ENCODE measurements at places on chromosomes 2 and 18. TPM values are rescaled to one million over a fixed set of nuclear protein-coding genes. Genes with fewer than 3 reads are reported as not detected.

- DNase-seq, result no peak
Measured at GRCh38 chr2:188734691-188735090, 239.5 kb upstream of the COL3A1 start.

DNA sequence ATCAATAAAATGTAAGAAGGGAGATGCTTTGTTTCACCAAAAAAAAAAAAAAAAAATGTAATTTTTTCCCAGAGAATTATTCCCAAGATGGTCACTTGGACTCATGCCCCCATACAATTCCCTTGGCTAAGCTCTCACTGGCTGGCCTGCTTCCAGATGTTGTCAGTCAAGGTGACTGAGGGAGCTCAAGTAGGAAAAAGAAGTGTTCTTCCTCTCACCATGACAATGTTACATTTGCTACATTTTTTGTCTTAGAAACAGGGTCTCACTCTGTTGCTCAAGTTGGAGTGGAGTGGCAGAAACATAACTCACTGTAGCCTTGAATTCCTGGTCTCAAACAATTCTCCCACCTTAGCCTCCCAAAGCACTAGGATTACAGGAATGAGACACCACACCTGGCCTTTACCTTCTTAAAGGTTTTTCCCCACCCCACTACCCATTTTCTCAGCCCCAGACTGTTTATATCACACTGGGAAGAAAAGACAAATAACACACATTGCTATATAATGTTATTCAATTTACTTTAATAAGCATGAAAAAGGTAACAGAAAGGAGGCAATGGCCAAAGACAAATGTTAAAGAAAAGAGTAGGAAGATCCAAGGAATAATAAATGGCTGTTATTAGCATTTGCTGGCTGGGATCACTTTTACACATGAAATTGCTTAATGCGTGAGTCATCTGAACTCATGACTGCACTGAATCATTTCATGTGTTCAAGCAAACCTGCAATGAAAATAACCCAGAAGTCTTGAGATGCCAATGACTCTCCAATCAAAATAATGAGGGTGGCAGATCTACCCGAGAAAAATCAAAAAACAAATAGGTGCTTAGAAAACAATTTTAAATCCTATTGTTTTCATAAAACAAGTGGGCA is 45.2 kb downstream of the ACVR1 start:
- no peak for DNase-seq

DNA sequence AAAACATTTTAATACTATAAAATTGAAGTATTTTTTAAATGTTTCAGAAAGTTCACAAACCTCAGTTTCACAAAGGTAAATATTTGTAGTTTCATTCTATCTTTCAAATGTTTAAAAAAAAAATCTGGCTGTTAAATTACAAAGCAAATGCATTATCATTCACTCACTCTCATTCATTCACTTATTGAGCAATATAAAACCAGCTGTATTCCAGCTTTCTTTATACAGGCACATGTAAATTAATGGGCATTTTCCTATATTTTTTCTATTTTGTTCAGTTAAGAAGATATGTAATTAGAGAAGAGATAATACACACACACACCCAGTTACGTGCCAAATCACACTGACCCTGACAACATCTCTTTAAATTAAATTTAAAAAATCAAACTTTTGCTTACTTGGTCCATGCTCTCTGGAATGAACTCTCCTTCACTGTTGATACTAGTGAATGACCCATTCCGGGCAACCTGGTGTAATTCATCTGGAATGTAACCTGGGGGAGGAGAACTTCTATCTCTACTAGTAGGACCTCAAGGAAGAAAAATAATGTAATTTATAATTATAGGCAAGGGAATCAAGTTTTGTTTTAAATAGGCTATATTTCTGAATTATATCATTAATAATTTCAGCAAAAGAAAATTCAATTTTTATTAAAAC is 32.5 kb upstream of the ERCC3 start:
- DNase-seq, result no peak

DNA sequence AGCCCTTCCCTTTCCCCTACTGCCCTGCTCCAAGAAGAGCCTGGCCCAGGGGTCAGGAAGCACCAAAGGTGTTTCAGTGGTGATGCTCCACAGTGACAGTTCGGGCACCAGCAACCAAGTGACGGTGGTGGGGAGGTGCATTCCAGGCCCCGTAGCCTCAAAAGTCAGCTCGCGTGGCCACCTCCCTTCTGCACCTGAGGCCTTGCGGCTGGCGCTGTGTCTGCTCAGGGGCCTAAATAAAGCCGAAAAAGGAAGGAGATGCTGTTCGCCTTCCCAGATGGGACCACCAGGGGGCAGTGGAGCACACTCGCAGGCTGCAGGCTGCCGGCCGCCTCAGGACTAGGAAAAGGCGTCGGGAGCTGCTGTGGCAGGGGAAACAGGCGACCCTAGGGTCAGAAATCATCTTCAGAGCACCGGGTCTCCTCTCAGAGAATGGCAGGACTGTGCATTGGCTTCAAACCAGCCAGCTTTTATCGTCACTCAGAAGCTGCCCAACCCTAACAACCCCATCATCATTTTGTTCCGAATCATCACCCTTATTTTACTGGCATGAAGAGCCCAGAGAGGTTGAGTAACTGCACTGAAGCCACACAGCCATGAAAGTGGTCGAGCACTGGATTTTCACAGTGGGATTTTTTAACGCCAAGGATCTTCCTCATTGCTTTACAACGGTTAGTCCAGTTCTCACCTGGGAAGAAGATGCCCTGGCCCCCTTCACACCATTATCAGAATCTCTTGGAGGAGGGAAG is 213.0 kb upstream of the CELF4 start:
- DNase-seq, result peak; percentile 53

DNA sequence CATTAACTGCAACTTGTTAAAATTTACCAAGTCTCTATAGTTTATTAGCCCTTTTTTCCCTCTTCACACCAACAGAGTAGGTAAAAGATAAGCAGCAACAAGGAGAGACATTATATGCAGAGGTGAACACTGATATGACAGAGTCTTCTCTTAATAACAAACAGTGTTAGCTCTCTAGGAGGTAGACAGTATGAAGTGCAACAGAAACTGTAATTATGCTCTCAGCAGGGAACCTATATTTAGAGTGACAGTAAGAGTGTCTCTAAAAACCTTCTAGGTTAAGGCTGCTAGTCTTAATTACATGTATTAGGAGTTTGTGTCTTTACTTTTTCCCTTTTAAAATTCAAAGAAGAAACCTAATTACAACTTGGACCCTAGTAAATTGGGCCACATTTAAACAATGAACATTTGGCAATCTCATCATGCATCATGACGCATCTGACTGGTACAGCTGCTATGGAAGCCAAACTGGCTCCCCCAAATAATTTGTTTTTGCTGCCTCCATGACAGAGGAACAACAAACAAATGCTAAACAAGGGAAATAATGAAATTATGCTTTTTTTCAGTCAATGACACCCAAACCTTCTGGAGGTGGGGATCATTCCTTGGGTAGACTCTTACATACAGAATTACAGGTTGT is 69.9 kb upstream of the MMADHC start:
- no peak for DNase-seq

GRCh38 chr2:217923007-217923686 is 79.6 kb downstream of the TNS1 start:
- no peak for DNase-seq

GRCh38 chr2:28224648-28225472 is 167.8 kb upstream of the FOSL2 start:
- DNase-seq, result no peak

DNA sequence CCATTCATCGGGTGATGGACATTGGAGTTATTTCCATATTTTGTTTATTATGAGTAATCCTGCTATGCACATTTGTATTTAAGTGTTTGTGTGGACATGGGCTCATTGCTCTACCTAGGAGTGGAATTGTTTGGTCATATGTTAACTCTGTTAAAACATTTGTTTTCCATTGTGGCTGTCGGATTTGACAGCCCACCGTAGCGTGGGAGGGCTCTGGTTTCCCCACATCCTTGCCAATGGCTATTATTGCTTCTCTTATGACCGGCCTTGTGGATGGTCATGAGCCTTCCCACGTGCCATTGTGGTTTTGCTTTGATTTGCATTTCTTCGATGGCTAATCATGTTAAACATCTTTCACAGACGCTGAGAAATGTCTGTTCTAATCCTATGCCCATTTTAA is 92.0 kb downstream of the ZNF236 start:
- no peak for DNase-seq

- DNase-seq, result peak; percentile 47
Measured at GRCh38 chr2:69914950-69915945, at the start of gene MXD1. Gene MXD1, plus strand, starts transcription at chr2:69915109. Its CDS starts 222 bp downstream, at chr2:69915331.

DNA sequence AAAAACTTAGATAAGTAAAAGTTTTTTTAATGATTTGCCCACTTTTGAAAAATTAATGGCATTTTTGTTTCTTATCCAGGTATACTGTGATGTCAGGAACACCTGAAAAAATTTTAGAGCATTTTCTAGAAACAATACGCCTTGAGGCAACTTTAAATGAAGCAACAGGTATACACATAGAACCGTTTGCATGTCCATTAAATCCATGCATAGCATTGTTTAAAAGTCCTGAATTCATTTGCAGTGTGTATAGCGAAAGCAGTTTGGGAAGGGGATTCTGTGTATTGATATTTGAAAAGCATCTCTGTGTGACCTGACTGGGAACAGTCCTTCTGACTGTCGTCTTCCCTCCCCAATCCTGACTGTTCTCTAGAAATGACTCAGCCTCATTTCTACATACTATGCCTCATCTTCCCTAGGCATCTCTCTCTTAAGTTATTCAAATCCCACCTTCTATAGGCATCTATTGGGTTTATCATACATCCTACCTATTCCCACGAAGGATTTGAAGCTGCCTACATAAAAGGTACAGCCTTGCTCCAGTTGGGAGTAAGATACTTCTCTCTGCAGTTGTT is 79.2 kb upstream of the MAP3K20 start:
- no peak for DNase-seq

DNA sequence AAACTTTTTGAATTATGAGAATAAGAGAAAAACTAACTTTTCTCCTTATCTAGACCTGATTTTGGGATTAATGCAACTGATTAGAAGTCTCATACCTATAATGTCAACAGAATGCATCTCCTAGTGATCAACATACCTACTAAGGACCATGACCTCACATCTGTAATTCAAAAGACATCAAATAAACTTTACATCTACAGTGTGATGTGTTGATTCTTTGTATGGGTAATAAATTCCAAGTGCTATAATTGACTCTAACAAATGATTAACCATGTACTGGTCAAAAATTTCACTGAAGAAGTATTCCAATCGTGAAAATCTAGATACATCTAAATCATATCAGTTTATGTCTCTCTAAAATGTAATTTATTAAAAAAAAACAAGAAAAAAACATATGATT is 84.5 kb downstream of the STRN start:
- no peak for DNase-seq

DNA sequence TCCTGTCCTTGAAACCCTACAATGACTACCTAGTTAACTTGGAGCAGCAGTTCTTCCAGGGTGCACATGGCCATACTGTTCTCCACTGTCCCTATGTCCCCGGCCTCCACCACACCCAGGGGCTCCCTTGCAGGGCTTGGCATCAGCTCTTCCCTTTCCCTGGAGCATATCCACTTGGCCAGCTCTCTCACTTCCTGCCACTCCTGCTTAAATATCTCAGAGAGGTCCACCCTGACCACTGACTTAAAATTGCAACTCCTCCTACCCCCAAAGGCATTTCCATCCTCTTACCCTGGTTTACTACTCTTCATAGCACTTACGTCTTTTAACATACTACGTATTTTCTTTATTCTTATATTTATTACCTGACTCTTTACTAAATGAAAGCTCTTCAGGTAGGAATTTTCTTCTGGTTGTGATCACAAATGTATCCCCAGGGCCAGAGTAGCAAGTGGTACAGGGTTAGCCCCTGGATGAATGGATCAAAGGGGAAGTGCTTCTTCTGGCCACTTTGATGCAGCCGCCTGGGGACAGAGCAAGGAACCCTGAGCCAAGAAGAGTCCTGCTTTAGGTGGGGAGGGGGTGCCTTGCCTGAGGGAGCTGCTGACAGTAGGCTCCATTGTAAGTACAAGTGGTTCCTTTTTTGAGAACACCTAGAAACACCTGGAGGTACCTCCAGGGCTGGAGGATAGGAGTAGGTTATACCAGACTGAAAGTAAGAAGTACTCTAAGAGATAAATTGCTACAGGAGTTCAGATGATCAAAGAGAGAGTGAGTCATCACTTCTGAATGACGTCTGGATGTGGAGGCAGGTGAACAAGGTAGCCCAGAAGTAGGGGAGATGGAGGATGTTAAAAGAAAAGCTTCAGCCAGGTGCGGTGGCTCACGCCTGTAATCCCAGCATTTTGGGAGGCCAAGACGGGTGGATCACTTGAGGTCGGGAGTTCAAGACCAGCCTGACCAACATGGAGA is 82.2 kb downstream of the SOCS6 start:
- no peak for DNase-seq

DNA sequence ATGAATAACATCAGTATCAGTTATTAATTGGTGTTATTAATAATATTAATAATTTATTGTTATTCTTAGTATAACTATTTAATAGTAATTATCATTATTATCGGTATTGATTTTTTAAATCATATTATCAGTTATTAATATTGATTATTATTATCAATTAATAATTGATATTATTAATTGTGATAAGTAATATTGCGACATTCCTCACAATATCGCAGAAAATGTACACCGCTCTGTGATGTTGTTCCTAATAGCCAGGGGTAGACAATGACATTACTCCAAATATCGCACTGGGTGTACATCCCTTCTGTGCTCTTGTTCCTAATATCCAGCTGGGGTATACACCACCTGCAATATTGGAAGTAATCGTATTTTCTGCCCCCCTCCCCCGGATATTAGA is 23.3 kb upstream of the NAGK start:
- no peak for DNase-seq

GRCh38 chr2:154161286-154161685 is 289.6 kb downstream of the GALNT13 start:
- DNase-seq, result no peak

DNA sequence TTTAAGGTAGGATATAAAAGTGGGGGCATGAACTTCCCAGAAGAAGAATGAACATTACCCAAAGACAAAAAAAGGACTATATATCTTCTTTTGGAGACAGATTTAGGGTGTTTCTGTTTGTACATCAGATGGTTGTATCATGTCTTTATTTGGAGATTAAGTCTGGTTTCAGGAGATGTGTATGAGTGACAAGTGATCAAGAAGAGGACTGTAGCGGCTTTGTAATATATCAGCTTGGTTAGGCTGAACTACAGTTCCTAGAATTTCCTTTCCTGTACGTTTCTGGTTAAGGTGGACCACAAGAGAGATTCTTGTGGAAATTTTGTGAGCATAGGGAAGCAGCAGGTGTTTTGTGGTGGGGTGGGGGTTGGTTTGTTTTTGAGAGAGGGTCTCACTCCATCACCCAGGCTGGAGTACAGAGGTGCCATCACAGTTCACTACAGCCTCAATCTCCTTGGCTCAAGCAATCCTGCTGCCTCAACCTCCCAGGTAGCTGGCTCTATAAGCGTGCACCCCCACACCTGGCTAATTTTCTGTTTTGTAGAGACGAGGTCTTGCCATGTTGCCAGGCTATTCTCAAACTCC is 287.1 kb upstream of the MGAT5 start:
- DNase-seq, result no peak

GRCh38 chr2:236319036-236319435 is 54.8 kb upstream of the ASB18 start:
- DNase-seq, result no peak

ZNF804A gene
- not detected for total RNA-seq

CCBE1 gene
- total RNA-seq, result 0.44 TPM

TNS1 gene
- 16.1 TPM for total RNA-seq

ZNF142 gene
- 37.0 TPM for total RNA-seq

KCNK3 gene
- total RNA-seq, result 0.09 TPM

C2orf80 gene
- not detected for total RNA-seq

Measured in Caco-2 (cell line).